ENCODE measurements at places on chromosomes 3 and 15. TPM values are rescaled to one million over a fixed set of nuclear protein-coding genes. Genes with fewer than 3 reads are reported as not detected.

DNA sequence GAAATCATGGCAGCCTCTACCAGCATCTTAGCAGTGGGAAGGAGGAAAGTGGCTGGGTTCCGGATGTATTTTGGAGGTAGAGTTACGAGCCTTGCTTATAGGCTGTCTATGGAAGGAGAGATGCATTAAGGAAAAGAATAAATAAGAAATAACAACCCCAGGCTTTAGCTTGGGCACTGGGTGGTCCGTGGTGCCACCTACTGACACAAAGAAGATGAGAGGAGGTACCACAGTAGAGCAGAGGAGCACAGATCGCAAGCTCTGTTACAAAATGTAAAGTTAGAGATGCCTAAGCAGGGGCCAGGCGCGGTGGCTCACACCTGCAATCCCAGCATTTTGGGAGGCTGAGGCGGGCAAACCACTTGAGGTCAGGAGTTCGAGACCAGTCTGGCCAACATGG is 74.8 kb downstream of the TMEM39A start:
- DNase-seq = peak; percentile 11

The IMPG2 gene
- total RNA-seq = 0.54 TPM

The NR1I2 gene
- 0.23 TPM for total RNA-seq

DNA sequence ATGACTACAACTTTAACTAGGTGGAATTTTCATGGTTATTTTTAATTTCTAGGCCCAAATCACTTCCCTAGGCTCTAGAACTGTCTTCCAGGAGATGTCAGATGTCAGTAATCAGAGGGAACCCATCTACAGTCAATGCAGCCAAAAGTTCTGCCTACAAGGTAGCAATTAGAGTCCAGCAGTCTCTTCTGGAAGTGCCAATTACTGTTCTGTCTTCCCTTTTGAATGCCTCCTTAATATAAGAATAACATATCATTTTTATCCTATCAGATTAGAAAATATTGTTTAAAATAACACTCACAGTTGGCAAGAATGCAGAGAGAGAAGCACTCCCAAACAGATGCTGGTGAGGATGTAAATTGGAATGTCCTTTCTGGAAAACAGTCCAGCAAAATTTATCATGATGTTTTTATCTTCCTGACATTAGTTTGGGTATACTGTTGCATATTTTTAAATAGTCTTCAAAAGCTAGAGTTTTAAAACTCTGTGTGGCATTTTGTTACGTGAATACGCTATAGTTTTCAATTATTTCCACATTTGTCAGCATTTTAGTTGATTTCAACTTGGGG is 543.7 kb downstream of the FHIT start:
- no peak for DNase-seq

DNA sequence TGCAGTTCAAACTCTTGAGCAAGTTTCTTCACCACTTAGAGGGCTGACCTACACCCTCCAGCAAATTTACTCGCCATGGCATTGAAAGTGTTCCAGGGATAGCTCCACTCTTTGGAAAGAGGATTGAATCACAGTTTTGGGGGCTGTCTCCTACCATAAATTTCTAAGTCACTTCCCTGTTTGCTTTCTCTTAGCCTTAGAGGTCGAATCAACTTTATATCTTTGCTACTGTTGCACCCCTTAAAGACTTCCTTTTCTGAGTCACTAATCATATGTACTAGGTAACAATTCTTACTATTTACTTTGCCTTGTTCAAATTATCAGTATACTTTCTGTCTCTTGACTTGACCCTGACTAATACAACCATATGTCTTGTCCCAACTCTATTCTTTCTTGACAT is 1151.8 kb upstream of the ALCAM start:
- no peak for DNase-seq

- no peak for DNase-seq
Observed at GRCh38 chr15:101556273-101556672, 66.8 kb upstream of the PCSK6 start.

The TMEM108 gene
- total RNA-seq = 16.9 TPM

GRCh38 chr3:126184465-126185000 is 4.1 kb upstream of the ALDH1L1 start:
- no peak for DNase-seq

All from lung (tissue), 17 donors.